Left renal pelvis (tissue), 4 donors: ENCODE measurements at places on chromosomes 5 and 9.
A peak's percentile ranks its signal among the peaks of the same experiment; 100 is the strongest.

- no peak for DNase-seq
Observed at GRCh38 chr5:169218861-169219260, 82.1 kb downstream of the SLIT3 start.

DNA sequence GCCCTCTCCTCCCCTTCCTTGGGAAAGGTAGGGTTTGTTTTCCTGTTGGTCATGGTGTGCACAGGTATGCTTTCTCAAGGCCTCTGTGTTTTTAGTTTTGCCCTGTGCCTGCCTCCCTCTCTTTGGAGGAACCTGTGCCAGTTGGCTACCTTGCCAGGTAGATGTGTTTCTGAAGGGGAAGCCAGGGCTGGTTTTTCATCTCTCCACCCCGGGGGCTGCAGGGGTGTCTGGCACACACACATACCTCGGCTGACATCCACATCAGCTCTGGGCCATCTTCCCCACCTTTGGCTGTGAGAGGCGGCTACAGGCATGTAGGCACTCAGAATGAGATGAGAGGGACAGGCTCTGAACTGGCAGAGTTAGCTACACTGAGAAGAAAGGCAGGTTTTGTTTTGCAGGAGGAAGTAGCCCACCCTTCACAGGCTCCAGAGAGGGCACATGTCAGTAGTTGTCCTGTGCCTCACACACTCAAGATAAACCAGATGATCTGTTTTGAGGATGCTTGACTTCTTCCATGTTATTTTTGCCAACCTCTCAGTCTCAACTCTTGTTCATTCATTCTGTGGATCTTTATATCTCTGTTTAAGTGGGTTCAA, 9.7 kb downstream of the RGMB start:
- no peak for DNase-seq

DNA sequence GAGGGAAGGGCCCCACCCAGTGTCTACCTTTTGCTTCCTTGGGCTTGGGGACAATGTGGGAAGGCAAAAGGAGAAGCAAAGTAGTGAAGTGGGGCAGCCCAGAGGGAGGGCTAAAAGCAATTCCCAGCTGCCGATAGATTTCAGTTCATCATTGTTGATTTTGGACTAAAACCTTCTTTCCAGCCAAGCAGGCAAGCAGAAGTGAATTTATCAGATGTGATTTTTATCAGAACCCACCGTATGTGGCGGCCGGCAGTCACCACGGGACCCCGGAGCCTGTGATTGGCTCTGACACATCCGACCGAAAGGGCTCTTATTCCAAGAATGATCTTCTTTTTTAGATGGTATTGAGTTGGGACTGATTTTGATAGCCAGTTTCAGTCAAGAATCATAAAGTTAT, 559.9 kb downstream of the PSAT1 start:
- DNase-seq = no peak

DNA sequence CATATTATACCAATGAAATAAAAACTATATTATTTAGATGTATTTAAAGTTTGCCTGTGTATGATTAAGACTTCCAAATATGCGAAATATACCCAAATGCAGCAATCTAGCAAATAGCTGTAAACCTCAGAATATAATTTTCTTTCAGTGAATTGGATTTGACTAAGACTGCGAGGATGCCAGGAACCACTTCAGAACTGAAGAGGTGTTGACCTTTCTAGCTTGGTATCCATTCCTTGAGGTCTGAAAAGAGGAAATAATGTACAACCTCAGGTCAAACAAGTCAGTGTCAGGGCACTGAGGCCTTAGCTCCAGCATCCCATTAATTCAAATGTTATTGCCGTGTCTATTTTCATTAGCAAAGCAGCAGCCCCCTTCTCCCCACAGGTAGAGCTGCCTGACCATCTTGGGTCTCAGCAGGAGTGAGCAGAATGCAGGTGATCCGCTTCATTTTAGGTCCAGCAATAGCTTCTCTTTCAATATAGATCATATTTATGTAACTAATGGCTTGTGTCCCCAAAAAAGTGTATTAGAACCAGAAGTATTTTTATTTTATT, 100.0 kb downstream of the KIAA1958 start:
- no peak for DNase-seq

DNA sequence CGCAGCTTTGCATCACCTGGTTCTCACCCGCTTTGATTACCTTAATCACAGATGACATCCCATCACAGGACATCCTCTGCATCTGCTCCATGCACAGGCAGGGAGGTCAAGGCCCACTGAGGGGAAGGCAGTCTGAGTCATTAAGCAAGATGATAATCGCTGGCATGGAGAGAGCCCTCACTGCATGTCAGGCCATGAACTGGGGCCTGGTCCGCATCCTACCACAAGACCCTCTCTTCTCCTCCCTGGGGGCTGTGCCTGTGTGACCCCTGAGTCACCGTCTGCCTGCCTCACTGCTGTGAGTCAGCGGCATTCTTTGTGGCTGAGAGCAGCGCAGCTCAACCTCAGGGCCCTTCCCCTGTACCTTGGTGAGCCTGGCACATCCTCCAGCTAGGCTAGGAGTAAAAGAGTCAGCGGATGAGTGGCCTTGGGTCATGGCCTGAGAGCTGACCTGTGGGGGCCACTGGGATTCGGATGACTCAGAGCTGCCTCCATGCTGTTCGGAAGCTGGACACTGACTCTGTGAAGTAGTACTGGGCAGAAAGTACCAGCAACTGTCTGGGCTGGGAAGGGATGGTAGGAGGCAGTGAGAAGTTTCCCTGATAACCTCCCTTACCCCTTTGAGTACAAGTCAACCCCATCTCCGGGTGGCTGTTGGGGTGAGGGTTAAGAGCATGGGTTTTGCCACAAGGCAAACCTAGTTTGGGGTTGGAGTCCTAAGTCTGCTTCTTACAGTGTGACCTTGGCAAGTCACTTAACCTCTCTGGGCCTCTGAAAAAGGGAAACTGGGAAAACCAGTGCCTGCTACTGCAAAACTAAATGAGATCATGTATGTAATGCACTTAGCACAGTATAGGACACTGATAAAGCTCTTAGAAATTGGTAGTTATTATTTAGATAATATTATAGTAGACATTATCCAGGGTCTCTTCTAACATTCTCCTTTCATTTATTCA, 14.6 kb upstream of the ARSI start:
- DNase-seq = no peak

GRCh38 chr9:93667627-93668026, 91.2 kb downstream of the PHF2 start:
- DNase-seq = no peak

GRCh38 chr9:74983709-74984108, 31.0 kb upstream of the C9orf40 start:
- DNase-seq = no peak

GRCh38 chr5:126846744-126847455, 70.0 kb downstream of the LMNB1 start:
- DNase-seq = no peak

- no peak for DNase-seq
Observed at GRCh38 chr5:83101514-83101913, 24.2 kb downstream of the XRCC4 start.

GRCh38 chr9:98192503-98193335, at the start of gene CORO2A:
Gene CORO2A, minus strand, starts transcription at chr9:98192637. Its CDS starts 34,977 bp downstream, at chr9:98157660.
- DNase-seq = peak; percentile 36

GRCh38 chr5:60820593-60821487, 23.2 kb downstream of the ELOVL7 start:
- DNase-seq = no peak

- no peak for DNase-seq
Observed at GRCh38 chr9:101689039-101689438, 49.4 kb downstream of the GRIN3A start.

GRCh38 chr9:109062543-109062942, 49.2 kb upstream of the CTNNAL1 start:
- DNase-seq = no peak

- no peak for DNase-seq
Observed at GRCh38 chr5:24391816-24392215, 253.0 kb downstream of the CDH10 start.

- DNase-seq = no peak
Observed at GRCh38 chr9:125099816-125100215, 43.5 kb downstream of the SCAI start.

DNA sequence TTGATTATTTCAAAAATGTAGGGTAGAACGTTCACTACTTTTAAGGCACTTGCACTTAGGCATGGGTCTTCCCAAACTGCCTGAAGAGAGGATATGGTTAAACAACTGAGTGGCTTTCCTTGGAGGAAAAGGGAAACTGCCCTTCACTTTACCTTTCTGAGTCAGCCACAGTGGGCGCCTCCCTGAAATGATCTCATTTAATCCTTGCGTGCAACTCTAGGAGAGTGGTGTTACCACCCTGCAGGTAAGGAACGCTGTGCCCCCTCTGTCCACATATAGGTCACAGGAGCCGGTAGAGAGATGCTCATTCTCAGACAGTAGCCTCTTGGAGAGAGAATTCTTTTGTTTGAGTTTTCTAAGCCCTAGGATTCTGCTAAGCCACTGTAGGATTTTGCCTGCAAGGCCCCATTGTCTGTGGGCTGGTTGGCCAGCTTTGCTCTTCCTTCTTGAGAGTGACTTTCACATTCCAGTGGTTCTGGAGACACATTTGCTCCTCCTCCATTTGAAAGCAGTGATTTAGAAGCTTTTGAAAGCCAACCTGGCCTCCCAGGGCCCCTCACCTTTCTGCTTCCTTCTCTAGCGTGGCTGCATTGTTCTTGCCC, 110.3 kb upstream of the CTSL start:
- no peak for DNase-seq

GRCh38 chr5:89728750-89729149, 680.8 kb downstream of the CETN3 start:
- DNase-seq = no peak

- no peak for DNase-seq
Observed at GRCh38 chr9:86637515-86637914, 283.3 kb upstream of the TUT7 start.

DNA sequence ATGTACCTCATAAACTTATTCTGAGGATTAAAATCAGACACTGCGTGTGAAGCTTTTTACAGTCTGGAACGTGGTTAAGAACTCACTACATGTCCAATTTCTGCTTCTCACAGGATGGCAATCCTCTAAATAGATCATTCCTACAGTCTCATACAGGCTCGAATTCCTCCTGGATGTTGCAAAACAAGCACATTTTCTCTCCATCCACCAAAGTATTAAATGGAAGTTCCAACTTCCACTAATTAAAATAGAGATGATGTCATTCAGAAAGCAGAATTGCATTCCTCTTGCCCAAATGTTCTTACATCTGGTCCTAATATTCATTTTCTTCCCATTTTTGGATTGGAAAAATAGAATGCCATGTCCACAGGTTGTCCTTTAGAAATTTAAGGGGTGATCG, 145.5 kb upstream of the PCA3 start:
- DNase-seq = no peak
